Stimulated activated naive CD4-positive, alpha-beta T cell (primary cell): ENCODE measurements at places on chromosomes 1 and 21.

- DNase-seq: no peak
These were observed 20.2 kb downstream of the RRAGC start for GRCh38 chr1:38839363-38839762.

DNA sequence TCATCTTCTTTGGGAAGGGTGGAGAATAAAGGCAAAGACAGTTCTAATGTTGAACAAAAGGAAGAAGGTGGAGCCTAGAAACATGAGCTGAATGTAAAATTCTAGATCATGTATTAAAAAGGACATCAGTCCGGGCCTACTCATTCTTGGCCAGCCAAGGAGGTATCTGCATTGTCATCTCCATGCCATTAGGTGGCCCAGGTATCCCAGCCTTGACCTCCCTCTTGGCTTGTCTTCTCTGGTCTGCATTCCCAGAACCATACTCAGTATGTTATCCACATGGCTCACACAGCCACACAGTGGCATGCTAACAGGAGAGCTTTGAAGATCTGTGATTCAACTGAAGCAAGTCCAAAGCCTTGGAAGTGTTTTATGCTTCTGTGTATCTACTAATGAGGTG is 369.8 kb upstream of the KAZN start:
- DNase-seq: no peak

- no peak for DNase-seq
These were observed 422.5 kb downstream of the NEGR1 start for GRCh38 chr1:71859806-71860205.

GRCh38 chr1:23343221-23344110 is 618 bp downstream of the HNRNPR start:
- DNase-seq: no peak

GRCh38 chr1:172704001-172704400 is 45.1 kb downstream of the FASLG start:
- DNase-seq: no peak

DNA sequence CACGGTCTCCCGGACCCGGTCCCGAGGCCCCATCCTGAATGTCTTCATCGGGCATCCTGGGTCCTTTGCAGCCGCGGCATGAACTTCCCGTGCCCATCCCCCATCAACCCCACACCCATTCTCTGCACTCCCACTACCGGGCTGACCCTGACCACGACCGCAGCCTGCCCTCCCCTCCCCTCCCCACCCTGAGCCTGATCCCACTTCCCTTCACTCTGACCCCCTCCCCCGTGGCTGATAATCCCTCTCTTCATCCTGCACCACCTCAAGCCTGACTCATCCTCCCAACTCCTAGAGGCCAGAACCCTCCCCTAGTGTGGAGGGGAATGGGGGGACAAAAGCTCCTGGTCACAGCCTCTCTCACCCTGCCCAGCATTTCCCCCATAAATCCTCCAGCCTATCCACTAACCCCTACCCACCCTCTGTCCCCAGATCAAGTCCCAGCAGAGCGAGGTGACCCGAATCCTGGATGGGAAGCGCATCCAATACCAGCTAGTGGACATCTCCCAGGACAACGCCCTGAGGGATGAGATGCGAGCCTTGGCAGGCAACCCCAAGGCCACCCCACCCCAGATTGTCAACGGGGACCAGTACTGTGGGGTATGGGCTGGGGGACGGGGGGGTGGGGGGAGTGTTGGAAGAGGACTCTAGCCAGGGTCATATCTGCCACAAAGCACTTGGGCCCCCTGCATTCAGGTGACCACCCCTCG is 602 bp downstream of the SH3BGRL3 start:
- no peak for DNase-seq

- DNase-seq: no peak
These were observed 121.5 kb upstream of the KRTAP19-8 start for GRCh38 chr21:31159808-31160207.

DNA sequence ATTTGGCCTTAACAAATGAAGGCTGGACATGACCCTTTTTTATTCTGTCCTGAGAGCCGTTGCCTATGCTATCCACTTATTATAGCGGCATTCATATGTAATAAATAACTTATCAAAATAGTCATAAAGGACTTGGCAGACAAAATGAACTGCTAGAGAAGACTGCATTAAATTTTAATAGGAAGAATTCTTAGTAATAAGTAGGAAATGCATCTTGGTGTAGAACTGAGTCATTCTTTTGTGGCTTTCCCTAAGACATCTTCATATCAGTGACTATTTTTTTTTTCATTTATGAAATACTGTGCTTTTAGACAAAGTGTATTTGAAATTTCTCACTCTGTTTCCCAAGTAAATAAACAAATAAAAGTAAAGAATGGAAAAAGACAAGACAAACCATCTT is 45.6 kb downstream of the PBX1 start:
- DNase-seq: no peak

GRCh38 chr1:17919525-17920439 is 164.6 kb downstream of the ACTL8 start:
- DNase-seq: no peak

- no peak for DNase-seq
These were observed 50.9 kb upstream of the USP1 start for GRCh38 chr1:62385923-62386322.

GRCh38 chr1:203214871-203215270 is 14.6 kb downstream of the CHIT1 start:
- DNase-seq: no peak

DNA sequence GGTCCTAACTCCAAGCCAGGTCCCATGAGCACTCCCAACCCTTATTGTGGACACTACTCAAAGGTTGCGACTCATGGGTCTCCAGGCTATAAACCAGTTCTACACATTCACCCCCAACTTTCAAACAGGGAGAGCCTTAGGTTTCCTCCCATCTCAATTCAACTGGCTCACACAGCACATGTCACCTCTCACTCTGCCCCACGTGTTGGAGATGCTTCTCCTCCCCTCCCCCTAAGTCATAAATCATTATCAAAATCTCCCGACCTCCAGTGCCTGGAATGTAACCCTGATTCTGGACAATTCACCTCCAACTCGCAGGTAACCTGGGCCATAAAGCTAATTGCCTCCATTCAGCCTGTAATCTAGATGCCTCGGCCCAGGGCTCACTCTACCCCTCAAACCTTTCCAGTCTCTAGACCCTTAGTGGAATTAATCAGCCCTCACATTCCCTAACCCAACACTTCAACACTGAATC is 595 bp downstream of the AK2 start:
- no peak for DNase-seq

DNA sequence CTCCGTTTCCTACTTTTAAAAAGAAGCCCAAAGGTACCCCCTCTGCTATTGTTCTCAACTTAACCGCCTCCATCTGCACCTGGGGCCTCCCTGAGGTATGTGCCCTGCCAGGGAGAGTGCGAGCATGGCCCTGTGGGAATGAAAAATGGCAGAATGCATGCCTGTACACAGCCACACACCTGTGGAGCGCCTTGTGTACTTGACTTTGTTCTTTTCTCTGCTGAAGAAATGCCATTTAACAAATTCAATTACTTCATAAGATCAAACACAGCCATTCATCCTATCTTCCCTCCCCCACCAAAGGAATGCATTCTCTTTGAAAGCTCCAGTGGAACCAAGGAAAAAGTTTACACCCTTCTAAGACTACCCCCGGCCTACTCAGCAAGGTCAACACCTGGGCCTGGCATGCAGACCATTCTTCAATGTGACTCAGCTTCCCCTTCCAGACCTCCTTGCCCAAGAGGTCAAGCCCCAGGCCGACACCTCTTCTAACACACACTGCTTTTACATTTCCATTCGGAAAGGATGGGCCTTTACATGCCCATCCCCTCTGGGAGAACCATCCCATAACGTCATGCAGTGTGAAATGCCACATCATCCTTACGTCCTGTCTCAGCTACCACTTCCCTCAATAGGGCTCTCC is 123.7 kb downstream of the SMYD2 start:
- DNase-seq: no peak

GRCh38 chr1:22447621-22448111 is 4.0 kb upstream of the ZBTB40 start:
- DNase-seq: no peak

GRCh38 chr1:200894712-200895442 is at the start of gene INAVA:
Gene INAVA (plus strand): TSS chr1:200894900. CDS start chr1:200898401, 3,501 bp downstream.
- no peak for DNase-seq

DNA sequence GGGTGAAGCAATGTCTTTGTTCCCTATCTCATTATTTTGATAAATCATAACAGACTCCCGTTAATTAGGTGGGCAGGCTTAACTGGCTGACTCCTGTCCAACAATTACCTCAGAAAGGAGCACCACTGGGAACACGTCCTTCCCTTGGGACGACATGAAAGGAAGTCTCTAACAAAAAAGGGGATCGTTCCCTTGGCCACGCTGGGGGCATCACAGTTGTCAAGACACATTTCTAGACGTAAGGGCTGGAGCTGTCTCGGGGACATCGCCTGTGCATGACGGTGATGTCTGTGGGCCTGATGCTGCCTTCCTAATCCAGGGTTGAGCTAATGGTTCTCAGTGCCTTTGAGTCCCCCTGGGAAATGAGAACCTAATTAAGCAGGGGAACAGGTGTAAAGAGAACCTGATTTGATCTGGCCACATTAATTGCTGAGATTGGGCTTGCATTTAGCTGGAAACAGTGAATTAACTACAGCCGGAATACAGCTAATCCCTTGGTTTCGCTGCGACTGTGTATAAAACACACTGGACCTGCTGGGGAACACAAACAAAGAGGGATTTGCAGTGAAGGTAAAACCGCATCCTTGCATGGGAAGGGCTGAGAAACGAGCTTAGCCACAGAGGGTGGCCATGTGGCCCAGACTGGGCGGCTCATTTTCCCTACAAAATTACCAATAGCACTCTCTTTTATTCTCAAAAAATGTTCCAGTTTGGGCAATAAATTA is 111.8 kb downstream of the MRPS6 start:
- no peak for DNase-seq

GRCh38 chr1:245946905-245947304 is 560.2 kb downstream of the SMYD3 start:
- DNase-seq: no peak

GRCh38 chr1:181417915-181418314 is 65.4 kb upstream of the CACNA1E start:
- DNase-seq: no peak

DNA sequence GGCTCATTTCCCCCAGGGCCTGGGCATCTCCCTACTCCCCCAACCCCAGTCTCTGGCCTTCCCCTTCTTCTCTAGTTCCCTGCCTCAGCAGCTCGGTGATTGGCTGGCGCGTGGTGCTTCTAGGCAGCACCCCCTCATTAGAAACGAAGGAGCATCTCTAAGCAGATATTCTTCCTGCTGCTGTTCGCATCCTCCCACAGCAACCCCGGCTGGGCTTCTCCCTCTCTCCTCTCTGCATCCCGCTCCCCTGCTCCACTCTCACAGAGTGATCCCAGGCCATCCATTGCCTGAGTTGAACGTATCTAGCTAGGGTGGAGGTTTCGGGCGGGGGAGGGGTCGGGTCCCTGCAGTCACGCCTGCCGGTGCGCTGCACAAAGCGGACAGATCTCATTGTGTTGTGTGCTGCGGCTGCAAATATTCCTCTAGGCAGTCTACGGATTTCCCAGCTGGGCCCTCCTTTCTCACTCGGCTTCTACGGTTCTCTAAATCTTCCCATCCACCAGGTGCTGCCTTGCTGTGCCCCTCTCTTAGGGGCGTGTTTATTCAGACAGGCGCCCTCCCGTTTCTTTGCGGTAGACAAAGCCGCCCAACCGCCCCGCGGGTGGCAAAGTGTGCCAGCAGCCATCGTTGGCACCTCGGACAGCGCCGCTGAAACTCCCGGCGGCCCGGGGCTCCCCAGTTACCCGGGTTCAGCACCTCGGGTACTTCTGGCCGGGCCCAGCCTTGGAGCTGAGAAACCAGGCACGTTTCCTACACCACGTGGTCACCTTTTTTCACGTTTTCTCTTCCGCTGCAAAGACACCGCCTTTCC is 2.2 kb downstream of the CACNA1E start:
- DNase-seq: no peak

DNA sequence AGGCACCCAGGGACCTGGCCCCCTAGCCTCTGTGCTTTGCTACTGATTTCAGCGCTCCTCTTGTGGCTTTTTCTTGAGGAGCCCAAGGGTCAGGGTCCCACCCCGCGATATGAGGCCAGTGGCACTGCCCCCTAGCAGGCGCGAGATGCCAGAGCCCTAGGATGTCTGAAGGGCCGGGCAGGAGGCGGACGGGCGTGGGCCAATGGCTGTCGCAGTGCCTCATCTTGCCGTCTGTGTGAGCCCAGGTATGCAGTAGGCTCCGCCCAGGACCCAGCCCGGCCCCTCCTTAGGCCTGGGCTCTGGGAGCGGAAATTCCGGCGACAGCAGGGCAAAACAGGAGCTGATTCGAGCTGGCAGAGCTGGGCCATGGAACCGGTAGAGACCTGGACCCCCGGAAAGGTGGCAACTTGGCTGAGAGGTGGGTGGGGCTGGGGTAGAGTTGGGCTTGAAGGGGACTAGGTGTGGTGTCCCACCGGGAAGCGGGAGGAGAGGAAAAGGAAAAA is at the start of gene CNKSR1:
Gene CNKSR1 (plus strand): TSS at position 310 of the 503 bp plus-strand sequence. CDS start 57 bp downstream, at position 367.
- DNase-seq: no peak

DNA sequence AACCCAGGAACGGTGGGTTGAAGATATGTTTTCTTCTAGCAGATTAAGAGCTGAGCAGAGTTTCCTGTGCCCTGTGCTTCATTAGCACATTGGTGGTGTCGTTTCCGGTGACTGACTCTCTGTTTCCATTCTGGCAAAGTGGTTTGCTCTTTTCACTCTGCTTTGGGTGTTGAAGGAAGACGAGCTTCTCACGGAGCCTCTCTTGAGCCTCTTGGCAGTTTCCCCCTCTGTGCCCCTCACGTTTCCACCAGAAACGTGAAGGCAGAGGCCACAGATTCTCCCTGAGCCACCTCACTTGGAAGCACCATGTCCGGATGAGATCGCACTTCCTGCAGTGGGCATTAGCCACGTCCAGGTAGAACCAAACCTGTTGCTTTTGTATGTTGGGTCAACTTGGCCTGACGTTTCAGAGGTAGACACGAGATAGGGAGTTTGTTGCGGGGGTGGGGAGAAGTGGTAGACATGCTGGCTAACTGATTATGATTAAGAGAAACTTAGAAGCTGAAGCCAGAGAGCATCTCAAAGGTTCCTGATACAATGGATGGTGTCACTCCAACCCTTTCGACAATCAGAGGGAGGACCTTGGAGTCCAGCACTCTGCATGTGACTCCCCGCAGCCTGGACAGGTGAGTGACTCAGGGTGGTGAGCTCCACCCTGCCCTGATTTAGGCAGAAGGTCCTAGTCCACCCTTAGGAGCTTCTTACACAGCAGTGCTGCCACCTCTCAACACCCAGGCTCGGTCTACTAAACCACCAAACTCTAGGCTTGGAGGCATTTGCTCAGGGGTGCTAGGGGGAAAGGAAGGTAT is at the start of gene LAX1:
Gene LAX1 (plus strand): TSS at position 155 of the 809 bp plus-strand sequence. CDS start 383 bp downstream, at position 538.
- DNase-seq: peak; percentile 83

- no peak for DNase-seq
These were observed 15.4 kb downstream of the EFNA3 start for GRCh38 chr1:155093911-155094621.

- DNase-seq: no peak
These were observed 4.9 kb upstream of the OPRD1 start for GRCh38 chr1:28807046-28807445.
